NCI-H1092 (cell line): ENCODE measurements at places on chromosomes 4 and X.

GRCh38 chrX:72208126-72208800, 26.7 kb downstream of the PIN4 start:
- DNase-seq = no peak

DNA sequence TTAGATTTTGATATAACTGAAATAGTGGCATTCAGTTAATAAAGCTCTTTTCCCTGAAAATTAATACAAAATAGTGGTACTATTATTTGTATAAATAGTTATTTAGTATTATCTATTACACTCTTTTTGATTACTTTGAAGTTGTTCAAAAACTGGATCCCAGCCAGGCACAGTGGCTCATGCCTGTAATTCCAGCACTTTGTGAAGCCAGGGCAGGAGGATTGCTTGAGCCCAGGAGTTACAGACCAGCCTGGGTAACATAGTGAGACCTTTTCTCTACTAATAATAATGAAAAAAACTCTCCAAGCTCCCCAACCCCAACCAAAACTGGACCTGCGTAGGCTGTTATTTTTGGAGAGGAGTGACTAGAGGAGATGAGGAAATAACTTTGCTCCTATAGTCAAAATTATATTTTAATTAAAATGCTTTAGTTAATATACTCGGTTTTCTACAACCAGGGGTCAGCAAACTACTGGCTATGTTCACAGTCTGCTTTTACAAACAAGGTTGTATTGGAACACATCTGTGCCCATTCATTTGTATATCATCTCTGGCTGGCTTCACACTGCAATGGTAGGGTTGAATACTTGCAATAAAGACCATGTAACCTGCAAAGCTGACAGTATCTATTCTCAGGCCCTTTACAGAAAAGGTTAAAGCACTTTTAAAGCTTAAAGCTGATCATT, 27.6 kb downstream of the GUCY1A1 start:
- DNase-seq = no peak

DNA sequence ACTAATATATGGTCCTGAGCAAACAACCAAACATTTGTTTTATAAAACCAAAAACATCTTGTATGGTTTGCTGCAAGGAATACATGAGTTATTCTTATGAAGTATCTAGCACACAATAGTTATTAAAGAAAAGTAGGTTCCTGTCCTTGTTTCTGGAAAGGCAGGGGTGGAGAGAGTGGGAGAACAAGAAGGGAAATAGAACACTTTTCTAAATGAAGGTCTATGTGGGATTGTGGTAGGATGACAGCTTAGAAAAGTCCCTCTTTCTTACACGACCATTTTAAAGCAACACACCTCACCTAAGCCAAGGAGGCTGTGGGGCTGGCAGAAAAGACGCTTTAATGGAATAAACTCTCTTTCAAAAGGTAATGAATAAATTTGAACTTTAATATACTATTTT, 164.6 kb downstream of the ARAP2 start:
- no peak for DNase-seq

DNA sequence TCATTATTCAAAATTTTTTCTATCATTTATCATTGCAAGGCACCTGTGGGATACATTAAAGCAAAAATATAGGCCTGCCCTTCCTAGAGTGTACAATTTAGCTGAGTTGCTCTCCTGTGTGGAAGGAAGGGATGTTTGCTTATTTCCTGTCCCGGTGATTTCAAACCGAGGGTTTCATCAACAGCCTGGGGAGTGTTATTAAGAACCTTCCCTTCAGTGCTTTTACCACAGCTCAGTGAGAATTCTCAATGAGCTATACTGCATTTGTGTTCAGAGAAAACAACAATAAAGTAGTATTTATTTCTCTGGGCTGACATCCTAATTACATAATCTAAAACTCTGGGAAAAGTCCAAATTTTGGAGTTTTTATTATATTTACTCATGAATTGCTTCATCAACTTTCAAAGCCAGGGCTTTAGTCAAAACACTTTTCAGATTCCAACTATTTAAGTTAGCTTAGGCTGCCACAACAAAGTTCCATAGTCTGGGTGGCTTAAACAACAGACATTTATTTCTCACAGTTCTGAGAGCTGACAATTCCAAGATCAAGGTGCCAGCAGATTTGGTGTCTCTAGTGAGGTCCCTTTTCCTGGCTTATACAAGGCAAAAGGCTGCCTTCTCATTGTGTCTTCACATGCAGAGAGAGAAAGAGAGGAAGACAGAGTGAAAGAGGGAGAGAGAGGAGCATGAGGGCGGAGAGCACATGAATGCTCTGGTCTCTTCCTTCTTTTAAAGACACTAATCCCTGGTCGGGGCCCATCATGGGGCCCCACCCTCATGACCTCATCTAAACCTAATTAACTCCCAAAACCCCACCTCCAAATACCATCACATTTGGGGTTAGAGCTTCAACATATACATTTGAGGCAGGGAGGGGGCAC, 62.6 kb downstream of the MMRN1 start:
- DNase-seq = no peak

- DNase-seq = no peak
These were observed 11.4 kb downstream of the CPZ start for GRCh38 chr4:8603931-8604330.

- peak; percentile 5 for DNase-seq
These were observed 95.1 kb downstream of the TSPAN7 start for GRCh38 chrX:38656350-38656915.

- no peak for DNase-seq
These were observed 5.4 kb downstream of the SLC25A6 start for GRCh38 chrX:1386338-1387127.

DNA sequence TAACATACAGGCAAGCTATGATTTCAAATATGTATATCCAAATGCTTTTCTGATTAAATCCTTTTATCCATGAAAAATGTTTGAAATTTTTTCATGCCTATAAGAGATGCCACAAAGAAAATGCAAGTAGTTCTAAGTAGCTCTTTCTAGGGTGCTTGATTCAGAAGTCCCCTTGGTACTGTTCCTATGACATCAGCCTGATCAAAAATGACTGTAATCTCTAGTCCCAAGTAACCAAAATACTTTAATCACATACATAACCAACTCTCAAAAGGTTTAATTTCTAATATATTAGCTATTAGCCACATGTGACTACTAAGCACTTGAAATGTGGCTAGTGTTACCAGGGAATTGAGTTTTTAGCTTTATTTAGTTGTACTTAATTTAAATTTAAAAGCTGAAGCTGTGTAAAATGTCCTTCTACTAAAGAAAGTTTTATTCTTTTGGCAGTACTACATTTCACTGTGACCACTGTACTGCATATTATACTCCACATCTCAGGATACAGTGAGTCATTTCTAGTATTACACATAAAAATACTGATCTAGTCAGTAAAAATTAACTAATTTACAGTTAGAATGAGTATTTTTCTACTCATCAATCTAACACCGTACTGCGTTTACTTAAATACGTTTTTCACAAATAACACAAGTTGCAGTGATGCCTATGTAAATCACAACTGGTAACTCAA, 33.9 kb downstream of the FBXW7 start:
- DNase-seq = no peak

DNA sequence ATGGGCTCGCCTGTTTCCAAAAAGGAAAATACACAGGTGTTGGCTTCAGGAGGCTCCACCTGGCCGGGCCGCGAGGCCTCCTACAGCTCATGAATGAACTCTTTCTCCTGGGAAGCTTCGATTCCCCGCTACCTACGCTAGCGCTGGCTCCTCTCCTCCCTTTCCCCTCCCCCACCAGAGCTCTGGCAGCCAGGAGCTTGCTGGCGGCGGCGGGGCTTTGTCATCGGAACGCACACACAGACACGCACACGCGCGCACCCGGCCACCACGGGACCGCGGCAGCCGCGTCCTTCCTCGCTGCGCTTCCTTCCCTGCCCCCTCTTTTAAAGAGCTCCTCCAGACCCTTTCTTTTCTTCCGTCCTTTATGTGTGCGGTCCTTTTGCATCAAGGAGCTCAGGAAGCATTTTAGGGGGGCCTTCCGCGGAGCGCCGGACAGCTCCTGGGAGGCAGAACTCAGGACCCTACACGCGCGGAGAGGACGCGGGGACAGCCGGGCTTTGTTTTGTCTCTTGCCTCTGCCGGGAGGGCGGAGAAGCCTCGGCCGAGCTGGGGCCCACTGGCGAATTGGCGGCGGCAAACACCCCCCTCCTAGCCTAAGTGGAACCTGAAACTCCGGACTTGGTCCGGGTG, 70.2 kb upstream of the BCOR start:
- DNase-seq = peak; percentile 63

GRCh38 chrX:15855568-15856221, 1.1 kb upstream of the AP1S2 start:
- no peak for DNase-seq

DNA sequence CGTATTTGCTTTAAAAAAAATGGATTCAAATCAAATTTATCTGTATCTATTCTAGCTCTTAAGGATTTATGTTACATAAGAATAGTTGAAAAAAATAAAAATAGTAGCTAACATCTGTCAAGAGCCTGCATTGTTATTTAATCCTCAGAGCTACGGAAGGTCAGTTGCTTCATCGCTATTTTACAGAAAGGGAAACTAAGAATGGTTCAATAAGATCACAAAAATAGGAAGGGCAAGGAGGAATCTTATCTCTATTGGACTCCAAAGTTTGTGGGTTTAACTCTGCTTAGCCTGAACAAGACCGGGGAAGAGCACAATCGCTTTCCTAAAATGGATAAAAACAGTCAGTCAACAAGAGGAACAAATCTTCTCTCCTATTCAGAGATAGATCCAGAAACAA, 270.2 kb upstream of the SMIM31 start:
- DNase-seq = no peak

GRCh38 chr4:182491719-182492118, 248.5 kb downstream of the TENM3 start:
- DNase-seq = no peak

GRCh38 chr4:83010522-83011318, at the start of gene LIN54:
TSS of gene LIN54 (minus strand) at chr4:83010823. CDS start at chr4:82984844, 25,979 bp downstream.
- DNase-seq = peak; percentile 19

GRCh38 chr4:17066972-17067371, 168.5 kb upstream of the LDB2 start:
- DNase-seq = no peak

DNA sequence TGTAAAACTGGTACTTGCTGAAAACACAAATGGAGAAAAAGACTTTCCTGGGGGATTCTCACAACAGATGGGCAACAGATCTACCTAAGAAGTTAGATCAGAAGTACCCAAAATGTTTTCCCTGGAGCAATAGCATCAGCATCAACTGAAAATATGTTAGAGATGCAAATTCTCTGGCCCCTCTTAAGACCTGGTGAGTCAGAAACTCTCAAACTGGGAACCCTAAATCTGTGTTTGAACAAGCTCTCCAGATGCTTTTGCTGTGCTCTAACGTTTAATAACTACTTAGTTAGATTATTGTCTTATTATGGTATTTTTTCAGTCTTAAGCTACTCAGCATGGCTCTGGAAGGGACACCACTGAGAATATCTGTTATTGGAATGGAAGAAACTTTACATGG, 55.2 kb upstream of the TRPC3 start:
- DNase-seq = no peak

DNA sequence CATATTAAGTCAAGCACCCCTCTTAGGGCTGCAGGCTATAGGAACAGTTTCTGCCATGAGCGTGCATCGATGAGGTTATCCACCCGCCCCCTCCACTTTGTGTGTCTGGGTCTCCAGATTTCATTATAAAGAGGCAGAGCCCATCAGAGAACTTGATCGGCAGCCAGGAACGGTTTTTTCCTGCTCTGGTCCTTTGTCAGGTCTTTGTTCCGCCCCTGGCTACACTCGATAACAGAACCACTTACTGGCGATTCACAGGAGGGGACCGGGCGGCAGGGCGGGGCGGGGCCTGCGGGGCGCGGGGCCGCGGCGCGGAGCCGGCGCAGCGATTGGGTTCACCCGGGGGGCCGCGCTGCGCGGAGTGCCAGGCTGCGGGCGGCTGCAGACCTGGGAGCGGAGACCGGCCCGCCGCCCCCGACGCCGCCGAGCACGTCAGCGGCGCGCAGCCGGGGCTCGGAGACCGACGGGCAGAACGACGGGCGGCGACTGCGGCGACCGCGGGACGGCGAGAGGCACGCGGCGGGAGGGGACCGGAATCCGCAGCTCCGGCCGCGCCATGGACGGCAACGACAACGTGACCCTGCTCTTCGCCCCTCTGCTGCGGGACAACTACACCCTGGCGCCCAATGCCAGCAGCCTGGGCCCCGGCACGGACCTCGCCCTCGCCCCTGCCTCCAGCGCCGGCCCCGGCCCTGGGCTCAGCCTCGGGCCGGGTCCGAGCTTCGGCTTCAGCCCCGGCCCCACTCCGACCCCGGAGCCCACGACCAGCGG, at the start of gene SLC10A4:
Gene SLC10A4, plus strand, starts transcription at position 338 of the 771 bp plus-strand sequence. Its CDS starts 219 bp downstream, at position 557.
- peak; percentile 88 for DNase-seq

DNA sequence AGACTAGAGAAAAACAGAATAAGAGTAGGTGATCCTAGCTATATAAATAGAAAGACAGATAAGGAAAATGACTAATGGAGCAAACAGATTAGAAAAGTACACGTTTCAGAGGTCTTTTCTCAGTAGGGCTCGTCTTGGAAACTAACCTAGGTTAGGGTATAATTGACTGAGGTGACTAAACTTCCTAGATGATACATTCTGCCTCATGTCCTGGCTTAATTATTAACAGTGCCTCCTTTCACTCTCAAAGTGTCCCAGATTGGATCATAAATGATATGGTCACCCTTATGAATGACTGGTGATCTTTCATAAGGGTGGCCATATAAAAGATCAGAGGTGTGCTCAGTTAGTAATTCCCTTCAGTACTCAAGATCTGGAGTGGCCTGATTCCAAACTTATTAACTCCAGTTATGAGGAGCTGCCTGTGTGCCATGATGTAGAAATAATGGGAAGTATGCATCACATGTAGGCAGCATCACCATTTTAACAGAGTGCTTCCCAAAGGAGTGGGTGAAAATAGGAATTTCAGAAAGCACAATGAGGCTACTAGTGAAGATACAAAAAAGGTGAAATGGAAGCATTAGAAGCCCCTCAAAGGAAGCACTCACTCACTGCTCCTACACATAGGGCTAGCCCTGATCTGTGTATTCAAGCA, 14.7 kb upstream of the GRIA3 start:
- DNase-seq = no peak

- no peak for DNase-seq
These were observed 12.7 kb upstream of the MRFAP1 start for GRCh38 chr4:6627832-6628231.

GRCh38 chrX:42837747-42838146, 59.8 kb upstream of the PPP1R2C start:
- DNase-seq = no peak

DNA sequence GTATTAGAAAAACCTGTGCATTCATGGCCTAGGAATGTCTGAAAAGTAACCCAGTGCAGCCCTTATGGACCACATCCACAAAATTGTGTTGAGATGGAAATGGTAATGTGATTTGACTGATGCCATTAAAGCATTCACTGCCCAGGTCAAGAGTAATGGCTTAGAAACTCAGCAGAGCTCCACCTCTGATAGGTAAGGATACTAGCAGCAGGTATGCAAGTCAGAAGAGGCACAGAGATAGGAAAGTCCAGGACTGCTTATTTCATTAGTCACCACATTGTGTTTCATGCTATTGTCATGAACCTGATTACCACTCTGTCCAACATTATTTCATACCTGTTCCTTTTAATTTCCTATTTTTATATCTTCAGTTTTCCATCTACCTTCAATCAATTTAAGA, 2042.2 kb downstream of the ARAP2 start:
- no peak for DNase-seq

GRCh38 chrX:80285131-80285773, 135.0 kb upstream of the TENT5D start:
- no peak for DNase-seq
